Left forelimb (tissue), 1 donor: ENCODE measurements at places on chromosomes 3 and 15.

DNA sequence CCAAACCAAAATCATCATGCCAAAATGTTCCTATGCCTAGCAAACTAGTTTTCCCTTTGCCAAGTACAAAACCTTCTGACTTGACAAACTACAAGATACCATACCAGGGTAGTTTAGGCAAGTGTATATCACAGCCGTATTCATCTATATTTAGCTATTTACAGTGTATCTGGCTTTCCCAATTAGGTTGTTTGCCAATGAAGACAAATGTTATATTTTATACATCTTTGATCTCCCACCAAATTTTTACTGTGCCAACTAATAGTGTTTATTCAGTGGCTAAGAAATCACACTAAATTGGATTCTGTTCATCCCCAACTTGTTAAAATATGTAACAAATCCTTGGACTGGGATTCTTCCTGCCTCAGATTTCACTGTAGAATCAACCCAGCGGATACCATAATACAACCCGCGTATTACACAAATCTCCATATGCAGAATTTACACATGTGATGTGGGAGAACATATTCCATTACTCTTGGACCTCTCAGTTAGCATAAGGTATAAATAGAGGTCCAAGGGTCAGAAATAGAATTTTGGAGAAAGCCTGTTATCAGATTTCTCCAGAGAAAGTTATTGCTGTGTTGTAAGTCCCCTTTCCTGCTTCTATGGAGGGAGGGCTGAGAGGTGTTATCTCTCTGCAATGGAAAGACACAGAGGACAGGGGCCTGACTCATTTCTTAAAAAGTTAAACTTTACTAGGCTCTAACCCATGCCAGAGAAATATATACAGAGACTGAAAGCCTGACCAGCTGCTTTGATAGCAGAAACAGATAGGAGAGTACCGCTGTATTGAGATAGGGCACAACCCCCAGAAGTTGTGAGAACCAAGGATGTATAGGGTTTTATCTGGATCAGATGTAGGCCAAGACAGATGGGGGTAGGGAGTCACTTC, 467.0 kb downstream of the FGF12 start:
- no peak for DNase-seq

DNA sequence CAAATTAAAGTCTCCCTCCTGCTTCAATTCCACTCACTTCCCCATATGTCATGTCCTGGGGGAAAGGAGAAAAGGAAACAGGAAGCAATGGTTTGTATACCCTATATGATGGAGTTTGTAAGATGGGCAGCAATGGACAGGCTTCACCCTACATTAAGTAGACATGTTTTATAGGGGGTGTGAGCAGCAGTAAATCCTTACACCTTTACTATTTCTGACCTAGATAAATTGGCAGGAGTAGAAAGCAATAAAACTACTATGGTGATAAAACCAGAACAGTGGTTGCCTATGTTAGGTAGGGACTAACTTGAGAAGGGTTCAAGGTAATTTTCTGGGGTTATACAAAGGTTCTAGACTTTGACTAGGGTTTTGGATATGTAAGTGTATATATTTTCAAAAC, 301.7 kb downstream of the GBE1 start:
- no peak for DNase-seq

- DNase-seq = no peak
Measured at GRCh38 chr3:24069045-24069444, 124.0 kb downstream of the NR1D2 start.

DNA sequence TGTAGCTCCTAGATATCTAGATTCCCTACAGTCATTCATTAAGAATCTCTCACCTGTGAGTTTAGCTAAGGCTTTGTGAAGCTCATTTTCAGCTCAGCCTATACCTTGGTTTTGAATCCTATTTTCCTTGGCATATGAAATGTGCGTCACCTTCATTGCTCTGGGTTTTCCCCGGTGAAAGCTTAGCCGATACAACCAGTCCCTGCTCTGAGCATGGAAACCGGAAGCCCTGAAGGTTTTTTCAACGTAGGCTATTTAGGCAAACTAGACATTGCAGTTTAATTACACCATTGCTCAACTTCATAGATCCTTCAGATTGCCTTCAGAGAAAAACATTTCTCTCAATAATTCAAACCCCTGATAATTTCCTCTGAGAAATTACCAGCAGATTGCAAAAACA, 206.8 kb upstream of the TPRG1 start:
- DNase-seq = no peak

DNA sequence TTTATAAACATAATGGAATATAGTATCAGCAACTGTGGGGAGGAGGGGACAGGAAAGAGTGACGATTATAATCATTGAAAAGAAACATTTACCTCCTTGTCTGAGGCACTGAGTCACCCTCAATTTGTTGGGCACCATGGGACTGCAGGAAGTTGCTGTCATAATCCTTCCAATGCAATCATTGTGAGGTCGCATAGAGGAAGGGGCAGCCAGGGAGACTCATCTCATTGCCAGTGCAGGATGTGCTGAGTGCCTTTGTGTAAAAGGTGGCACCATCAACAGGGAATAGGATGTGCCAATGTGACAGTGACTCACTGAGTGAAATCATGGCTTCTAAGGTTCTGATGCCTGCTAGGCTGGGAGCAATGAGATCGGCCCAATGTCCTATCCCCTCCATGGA, 300.4 kb upstream of the ADAMTS9 start:
- DNase-seq = no peak

DNA sequence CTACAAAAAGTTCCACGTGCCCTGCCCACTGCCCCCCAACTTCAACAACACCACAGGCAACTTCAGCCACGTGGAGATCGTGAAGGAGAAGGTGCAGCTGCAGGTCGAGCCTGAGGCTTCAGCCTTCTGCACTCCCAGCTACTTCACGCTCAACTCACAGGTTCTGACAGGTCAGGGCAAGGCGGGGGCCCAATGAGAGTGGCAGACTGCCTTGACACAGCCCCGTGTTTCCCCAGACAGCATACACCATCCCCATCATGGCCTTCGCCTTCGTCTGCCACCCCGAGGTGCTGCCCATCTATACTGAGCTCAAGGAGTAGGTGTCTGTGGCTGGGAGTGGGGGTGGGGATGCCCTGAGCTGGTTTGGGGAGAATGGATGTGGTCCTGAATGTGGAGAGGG, 12.6 kb downstream of the SLC38A3 start:
- DNase-seq = no peak

DNA sequence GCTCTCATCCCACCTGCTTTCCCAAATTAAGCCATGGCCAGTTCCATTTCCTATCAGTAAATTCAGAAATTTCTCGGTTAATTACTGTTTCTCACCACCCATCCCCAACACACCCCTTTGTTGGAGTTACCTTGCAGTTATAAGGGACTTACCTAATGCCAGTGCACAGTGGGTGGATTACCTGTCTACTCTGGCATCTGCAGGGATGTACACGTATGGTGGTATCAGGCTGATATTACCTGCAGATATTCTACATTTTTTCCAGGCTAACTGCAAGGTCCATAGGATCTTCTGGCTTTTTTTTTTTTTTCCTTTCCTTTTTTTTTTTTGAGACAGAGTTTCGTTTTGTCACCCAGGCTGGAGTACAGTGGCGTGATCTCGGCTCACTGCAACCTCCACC, 7.9 kb upstream of the MRAS start:
- DNase-seq = no peak

- DNase-seq = no peak
Measured at GRCh38 chr3:55607844-55608243, 120.7 kb upstream of the WNT5A start.
